Activated CD4-positive, alpha-beta T cell treated with anti-CD3 and anti-CD28 coated beads, Interleukin-2, amount 10 ng/mL, durations not matched to agents 24 days and 14 days (primary cell): ENCODE measurements at places on chromosomes 11 and 22.

DNA sequence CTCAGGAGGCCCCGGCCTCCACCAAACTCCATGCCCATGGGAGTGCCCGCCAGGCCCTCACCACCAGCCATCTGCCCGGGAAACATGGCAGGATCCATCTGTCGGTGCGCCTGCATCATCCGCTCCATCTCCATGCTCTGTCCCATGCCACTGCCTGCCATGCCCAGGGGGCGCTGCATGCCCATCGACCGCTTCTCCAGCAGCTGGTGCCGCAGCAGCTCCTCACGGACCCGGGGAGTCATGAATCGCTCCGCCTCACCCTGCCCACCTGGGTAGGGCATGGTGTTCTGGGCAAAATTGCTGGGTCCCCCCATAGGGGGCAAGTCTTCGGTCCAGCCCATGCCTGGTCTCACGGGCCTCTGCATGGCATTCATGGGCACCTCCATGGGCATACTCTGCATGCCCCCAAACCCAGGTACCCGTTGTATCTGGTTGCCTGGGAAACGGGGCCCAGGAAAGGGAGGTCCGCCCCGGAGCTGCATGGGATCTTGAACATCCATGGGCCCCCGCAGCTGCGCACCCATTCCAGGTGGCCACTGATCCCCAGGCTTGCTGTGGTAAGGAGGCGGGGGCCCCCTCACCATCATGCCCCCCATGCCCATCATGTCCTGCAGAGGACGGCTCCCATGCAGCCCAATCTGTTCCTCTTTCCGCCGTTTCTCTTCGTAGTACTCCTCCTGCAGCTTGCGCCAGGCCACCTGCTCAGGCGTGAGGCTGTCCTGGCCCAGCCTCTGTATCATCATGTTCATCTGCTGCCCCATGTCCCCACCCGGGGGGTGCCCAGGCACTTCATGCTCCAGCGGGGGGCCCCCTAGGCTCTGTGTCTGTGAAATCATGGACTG is 18.0 kb downstream of the CXCR5 start:
- peaks cover 14% of the 10 kb centered on the region for H3K4me1 ChIP-seq
- H3K27me3 ChIP-seq, result no peaks in the 10 kb centered on the region
- no peak for DNase-seq
- H3K36me3 ChIP-seq, result peaks cover 36% of the 10 kb centered on the region
- H3K27ac ChIP-seq, result no peak overlapping the region

DNA sequence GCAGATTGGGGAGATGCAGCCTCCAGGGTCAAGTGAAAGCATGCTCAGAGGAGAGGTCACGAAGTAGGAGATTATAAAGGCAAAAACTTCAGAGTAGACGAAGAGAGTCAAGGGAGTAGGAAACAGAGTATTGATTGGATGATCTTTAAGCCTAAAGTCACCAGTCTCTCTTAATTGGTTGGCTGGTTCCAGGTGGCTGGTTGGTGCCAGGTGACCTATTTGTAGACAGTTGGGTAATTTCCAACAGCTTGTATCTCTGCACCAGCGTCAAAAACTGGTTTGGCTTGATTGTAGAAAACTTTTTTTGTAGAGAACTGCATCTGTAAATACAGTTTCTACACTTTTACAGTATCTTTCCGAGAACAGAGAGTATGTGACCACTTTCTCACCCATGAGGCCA is 75.7 kb upstream of the CCDC90B start:
- no peak for DNase-seq
- no peaks in the 10 kb centered on the region for H3K27me3 ChIP-seq
- H3K4me1 ChIP-seq, result no peaks in the 10 kb centered on the region
- H3K36me3 ChIP-seq, result no peaks in the 10 kb centered on the region
- no peak overlapping the region for H3K27ac ChIP-seq

GRCh38 chr22:43723816-43724215 is 88.3 kb downstream of the EFCAB6 start:
- H3K4me3 ChIP-seq, result no peak overlapping the region
- DNase-seq, result no peak
- H3K4me1 ChIP-seq, result peaks cover 2% of the 10 kb centered on the region
- H3K27me3 ChIP-seq, result peaks cover 15% of the 10 kb centered on the region
- no peak overlapping the region for H3K27ac ChIP-seq

- H3K36me3 ChIP-seq, result no peaks in the 10 kb centered on the region
- peaks cover 8% of the 10 kb centered on the region for H3K27me3 ChIP-seq
- H3K27ac ChIP-seq, result no peak overlapping the region
- H3K4me1 ChIP-seq, result no peaks in the 10 kb centered on the region
- DNase-seq, result no peak
- H3K4me3 ChIP-seq, result no peak overlapping the region
These were observed 37.8 kb downstream of the PLEKHA7 start for GRCh38 chr11:16976379-16976778.

- no peak overlapping the region for H3K4me3 ChIP-seq
- DNase-seq, result no peak
- no peaks in the 10 kb centered on the region for H3K27me3 ChIP-seq
- peak overlapping the region; percentile 20 for H3K27ac ChIP-seq
These were observed 37.1 kb upstream of the SUSD2 start for GRCh38 chr22:24144056-24144777.

GRCh38 chr11:32615422-32615821 is 31.8 kb downstream of the EIF3M start:
- no peak overlapping the region for H3K4me3 ChIP-seq
- H3K27ac ChIP-seq, result no peak overlapping the region
- no peak for DNase-seq
- H3K27me3 ChIP-seq, result peaks cover 3% of the 10 kb centered on the region
- no peaks in the 10 kb centered on the region for H3K4me1 ChIP-seq

GRCh38 chr11:3111919-3112690 is 53.0 kb downstream of the OSBPL5 start:
- DNase-seq, result no peak
- H3K4me1 ChIP-seq, result no peaks in the 10 kb centered on the region
- no peak overlapping the region for H3K27ac ChIP-seq
- H3K36me3 ChIP-seq, result peaks cover 2% of the 10 kb centered on the region
- H3K27me3 ChIP-seq, result no peaks in the 10 kb centered on the region

DNA sequence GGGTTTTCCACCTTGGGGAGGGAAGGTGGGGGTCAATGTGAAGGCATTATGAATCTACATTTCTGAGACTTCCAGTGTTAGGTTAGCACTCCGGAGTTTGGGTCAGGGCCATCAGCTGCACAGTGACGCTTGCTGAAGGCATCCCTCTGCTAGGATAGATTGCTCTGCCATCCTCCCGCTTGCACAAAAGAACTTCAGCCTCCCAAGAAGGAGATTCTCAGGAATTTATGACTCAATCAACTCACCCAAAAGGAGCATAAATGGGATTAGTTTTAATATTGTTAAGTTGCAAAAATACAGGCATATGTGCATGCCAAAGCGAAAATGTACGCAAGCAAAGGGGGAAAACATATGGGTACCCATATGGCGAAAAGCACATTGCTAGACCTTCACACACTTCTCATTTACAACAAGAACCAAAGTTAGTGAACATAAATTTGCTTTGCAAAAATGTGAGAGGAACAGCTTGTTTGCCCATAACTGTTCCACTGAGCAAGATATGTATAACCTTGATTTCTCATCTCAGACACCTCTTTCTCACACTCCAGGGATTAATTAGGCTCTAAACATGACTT is 1013.0 kb downstream of the OPCML start:
- no peaks in the 10 kb centered on the region for H3K36me3 ChIP-seq
- no peak overlapping the region for H3K27ac ChIP-seq
- H3K4me3 ChIP-seq, result no peak overlapping the region
- DNase-seq, result no peak
- H3K27me3 ChIP-seq, result no peaks in the 10 kb centered on the region

DNA sequence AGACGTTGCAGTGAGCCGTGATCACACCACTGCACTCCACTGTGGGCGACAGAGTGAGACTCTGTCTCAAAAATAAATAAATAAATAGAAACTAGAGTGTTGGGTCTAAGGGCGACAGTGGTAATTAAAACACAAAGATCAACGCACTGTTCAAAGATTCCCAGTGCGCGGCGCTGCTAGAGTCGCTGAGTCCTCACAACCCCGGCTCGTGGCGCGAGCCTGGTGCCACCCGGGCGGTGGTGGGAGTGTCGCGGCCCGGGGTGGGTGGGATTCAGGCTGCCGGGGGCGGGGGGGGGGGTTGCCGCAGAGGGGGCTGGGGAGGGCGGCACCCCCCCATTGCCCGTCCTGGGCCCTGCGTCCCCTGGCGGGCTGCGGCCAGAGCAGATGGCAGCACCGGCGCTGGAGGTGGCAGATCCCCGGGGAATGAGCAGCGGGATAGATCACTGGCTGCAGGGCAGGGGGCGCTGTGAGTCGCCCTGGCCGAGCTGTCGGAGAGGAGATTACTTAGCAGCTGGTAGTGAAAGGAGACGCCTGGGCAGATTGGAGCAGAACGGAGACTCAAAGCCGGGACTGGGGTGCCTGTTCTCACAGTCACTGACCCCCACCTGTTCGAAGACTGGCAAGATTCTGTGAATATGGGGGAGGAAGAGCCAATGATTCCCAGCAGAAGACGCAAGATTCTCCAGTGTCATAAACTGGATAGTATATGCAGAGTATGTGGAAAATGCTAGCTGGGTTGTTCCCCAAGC is 30.2 kb upstream of the APOBEC3A start:
- H3K27me3 ChIP-seq, result peaks cover 51% of the 10 kb centered on the region
- DNase-seq, result peak; percentile 85
- peak overlapping the region; percentile 62 for H3K4me3 ChIP-seq

- no peak overlapping the region for H3K4me3 ChIP-seq
- no peak for DNase-seq
These were observed 1063.2 kb upstream of the TENM4 start for GRCh38 chr11:80503990-80504389.

DNA sequence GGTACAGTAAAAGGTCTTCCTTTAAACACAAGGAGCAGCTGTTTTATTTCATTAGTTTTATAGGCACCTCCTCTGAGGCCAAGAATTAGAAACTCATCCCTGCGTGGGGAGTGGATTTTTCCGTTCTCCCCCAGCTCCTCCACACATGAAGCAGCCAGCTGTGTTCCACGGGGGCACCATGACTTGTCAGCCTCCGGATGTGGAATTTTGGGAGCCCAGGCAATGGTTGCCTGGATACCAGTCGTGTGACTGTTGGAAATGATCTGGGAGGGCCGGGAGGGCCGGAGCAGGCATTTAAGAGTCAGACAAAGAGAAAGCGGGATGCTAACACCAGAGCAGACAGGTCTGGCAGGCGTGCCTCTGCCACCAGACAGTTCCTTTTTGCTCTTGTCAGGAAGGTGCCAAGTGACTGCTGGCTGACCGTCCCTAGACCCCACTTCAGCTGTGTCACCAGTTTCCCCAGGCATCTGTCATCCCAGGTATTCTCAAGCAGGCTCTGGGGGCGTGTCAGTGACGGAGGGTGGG is 15.9 kb upstream of the CDC42EP2 start:
- H3K36me3 ChIP-seq, result peaks cover 25% of the 10 kb centered on the region
- no peak overlapping the region for H3K4me3 ChIP-seq
- H3K27me3 ChIP-seq, result no peaks in the 10 kb centered on the region
- H3K4me1 ChIP-seq, result no peaks in the 10 kb centered on the region
- H3K27ac ChIP-seq, result no peak overlapping the region

- no peaks in the 10 kb centered on the region for H3K36me3 ChIP-seq
- no peak overlapping the region for H3K27ac ChIP-seq
- DNase-seq, result no peak
These were observed 21.8 kb upstream of the WNT7B start for GRCh38 chr22:45998638-45999378.

GRCh38 chr11:96264364-96264763 is 78.6 kb downstream of the MAML2 start:
- H3K4me3 ChIP-seq, result no peak overlapping the region
- peaks cover 25% of the 10 kb centered on the region for H3K36me3 ChIP-seq
- DNase-seq, result no peak
- no peaks in the 10 kb centered on the region for H3K27me3 ChIP-seq

GRCh38 chr11:69912911-69913451 is 93.8 kb upstream of the FGF3 start:
- peaks cover 8% of the 10 kb centered on the region for H3K27me3 ChIP-seq
- no peak overlapping the region for H3K4me3 ChIP-seq
- peak; percentile 62 for DNase-seq
- H3K36me3 ChIP-seq, result no peaks in the 10 kb centered on the region
- H3K27ac ChIP-seq, result no peak overlapping the region

- DNase-seq, result no peak
- no peak overlapping the region for H3K27ac ChIP-seq
- H3K4me1 ChIP-seq, result no peaks in the 10 kb centered on the region
- no peaks in the 10 kb centered on the region for H3K27me3 ChIP-seq
- no peaks in the 10 kb centered on the region for H3K36me3 ChIP-seq
These were observed 7.0 kb downstream of the OR9G1 start for GRCh38 chr11:56705784-56706396.

DNA sequence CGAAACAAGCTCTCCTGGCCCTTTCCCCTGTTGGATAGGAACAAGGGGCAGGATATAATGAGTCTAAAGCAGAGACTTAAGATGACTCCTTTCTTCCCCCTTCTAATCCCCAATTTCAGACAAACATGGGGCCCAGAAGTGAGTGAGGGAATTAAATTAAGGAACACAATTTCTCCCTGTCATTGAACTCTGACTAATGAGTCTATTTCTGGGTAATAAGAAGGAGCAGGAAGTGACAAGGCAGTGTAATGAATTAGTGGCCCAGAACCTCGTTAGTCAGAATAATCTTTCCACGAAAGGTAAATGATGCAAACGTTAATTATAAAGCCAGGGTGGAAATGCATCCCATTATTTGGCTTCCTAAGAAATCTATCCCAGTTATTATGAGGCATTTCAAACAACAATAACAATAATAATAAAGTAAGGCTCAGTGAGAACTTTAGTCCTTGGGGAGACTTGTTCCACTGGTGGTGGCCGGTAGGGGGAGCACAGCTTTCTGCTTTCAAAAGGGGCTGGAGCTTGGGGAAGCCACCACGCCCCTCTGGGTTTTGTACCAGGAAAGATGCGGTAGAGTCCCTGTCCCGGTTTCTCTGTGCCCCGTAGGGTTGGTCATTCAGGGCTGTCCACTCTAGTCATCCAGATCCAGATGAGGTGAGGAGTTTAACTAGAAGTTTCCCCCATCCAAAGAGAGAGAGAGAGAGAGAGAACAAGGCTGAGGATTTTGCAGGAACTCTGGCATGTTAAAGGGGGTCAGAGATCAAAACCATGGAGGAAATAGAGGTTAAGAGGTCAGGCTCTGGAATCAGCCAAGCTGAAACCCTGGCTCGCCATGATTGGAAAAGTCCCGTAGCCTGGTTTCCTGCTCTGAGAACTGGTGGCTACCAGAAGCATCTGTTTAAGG is 298.3 kb downstream of the NTM start:
- H3K4me3 ChIP-seq, result no peak overlapping the region
- no peaks in the 10 kb centered on the region for H3K27me3 ChIP-seq
- no peaks in the 10 kb centered on the region for H3K36me3 ChIP-seq
- peaks cover 3% of the 10 kb centered on the region for H3K4me1 ChIP-seq

DNA sequence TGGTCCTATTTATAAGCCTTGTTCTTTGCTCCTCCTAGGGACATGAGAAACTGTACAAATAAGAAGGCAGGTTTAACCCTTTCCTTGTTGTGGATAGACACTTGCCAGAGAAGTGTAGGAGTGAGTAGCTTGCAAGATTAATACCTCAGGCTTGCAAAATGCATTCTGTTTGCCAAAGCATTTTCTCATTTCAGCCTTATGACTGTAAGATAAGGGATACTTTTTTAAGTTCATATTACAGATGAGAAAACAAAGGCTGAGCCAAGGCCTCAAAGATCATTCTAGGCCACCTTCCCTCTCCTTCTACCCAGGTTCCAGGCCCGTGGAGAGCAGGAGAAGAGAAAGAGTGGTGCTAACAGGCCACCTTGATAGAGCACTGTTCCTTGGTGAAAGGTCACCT is 46.8 kb downstream of the TRIM29 start:
- no peaks in the 10 kb centered on the region for H3K4me1 ChIP-seq
- peaks cover 3% of the 10 kb centered on the region for H3K27me3 ChIP-seq
- DNase-seq, result no peak
- H3K4me3 ChIP-seq, result no peak overlapping the region

GRCh38 chr11:72111300-72112142 is 974 bp downstream of the ANAPC15 start:
- peak overlapping the region; percentile 99 for H3K27ac ChIP-seq
- H3K27me3 ChIP-seq, result no peaks in the 10 kb centered on the region
- peak overlapping the region; percentile 98 for H3K4me3 ChIP-seq
- peaks cover 11% of the 10 kb centered on the region for H3K36me3 ChIP-seq
